T follicular helper cell (primary cell): ENCODE measurements at places on chromosomes 7 and 10.

- DNase-seq = no peak
These were observed 406.4 kb downstream of the SEMA3D start for GRCh38 chr7:84780158-84781124.

DNA sequence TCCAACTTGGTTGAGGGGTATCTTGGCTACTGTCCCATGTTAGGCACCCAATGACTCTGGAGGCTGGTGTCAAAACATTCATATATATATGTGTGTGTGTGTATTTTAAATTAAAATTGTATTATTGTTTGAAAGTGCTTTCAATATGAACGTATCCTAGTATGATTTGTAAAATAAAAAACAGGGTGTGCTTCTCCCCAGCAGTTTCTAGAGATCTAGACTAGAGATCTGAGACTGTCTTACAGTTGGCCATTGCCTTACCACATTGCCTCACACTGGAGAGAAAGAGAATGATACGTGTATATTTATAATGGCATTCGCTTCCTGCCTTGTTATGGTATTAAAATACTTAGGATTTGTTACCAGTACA, 1.2 kb downstream of the BAG3 start:
- DNase-seq = no peak

DNA sequence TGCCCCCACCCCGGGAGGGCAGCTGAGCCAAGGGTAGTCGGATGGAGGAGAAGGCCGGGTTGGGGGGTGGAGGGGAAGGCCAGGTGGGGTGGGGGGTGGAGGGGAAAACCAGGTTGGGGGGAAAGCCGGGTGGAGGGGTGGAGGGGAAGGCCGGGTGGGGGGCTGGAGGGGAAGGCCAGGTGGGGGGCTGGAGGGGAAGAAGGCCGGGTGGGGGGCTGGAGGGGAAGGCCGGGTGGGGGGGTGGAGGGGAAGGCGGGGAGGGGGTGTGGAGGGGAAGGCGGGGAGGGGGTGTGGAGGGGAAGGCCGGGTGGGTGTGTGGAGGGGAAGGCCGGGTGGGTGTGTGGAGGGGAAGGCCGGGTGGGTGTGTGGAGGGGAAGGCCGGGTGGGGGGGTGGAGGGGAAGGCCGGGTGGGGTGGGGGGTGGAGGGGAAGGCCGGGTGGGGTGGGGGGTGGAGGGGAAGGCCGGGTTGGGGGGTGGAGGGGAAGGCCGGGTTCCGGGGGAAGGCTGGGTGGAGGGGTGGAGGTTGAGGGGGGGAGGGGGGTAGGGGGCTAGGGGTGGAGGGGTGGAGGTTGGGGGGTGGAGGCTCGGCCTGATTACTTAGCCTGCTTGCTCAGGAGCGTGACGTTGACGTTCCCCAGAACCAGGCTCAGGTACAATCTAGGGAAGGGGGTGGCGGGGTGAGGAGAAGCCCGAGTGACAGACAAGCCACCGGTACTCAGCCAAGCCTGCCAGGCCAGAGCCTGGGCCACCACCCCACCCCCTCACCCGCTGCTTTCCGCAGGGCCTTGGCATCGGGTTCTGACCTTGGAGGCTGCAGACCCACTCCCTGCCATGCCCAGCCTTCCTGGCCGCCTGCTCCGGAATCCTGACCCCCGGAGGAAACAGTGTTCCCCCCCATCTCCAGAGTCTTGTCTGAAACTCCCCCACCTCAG, 5.6 kb downstream of the TMEM120A start:
- no peak for DNase-seq

- DNase-seq = no peak
These were observed 19.6 kb upstream of the SEPTIN7 start for GRCh38 chr7:35781200-35781701.

- no peak for DNase-seq
These were observed 1.9 kb downstream of the COBL start for GRCh38 chr7:51314726-51315125.

GRCh38 chr10:132957981-132958882, 15.9 kb upstream of the CFAP46 start:
- DNase-seq = no peak
